ENCODE measurements at places on chromosomes 5 and 9.

DNA sequence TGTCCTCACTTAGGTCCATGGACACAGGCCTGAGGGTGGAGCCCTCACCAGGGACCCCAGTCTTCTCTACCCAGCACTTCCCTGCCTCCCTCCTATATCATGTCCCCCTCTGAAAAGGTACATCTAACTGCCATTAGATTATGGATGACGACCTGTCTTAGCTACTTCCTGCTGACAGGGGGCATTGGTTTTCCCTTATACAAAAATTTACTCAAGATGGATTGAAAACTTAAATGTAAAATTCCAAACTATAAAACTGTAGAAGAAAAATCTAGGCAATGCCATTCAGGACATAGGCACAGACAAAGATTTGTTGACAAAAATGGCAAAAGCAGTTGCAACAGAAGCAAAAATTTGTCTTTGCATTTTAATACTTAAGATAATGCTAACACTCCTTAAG is 623.2 kb upstream of the FAM174A start:
- DNase-seq = no peak

DNA sequence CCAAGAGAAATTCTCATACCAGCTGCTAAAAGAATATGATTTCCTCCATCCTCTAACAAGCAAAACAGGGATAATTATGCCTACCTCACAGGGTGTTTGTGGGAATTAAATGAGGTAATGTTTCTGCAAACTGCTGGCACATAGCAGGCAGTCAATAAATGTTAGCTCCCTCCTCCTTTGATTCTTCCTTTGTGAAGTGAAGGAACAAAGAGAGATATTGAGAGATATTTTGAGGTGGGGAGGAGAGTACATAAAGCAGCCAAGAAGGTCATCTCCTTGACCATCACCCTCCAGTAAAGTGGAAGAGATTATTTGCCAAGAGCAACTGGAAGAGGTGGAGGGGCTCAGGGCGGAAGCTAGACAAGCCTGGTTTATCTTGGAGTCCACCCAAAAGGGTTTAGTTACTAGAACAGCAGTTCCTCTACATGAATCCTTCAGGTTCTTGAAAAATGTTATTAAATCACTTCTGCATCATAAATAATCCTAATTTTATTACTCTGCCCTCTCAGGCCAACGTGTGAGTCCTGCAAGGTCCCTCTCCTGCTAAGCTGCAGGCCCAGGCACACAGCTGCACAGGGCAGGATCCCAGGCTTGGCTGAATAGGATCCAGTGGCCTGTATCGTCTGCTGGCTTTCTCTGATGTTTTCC is 35.0 kb upstream of the TLE1 start:
- peak; percentile 7 for DNase-seq

- no peak for DNase-seq
Observed at GRCh38 chr9:17019398-17019797, 115.4 kb upstream of the CNTLN start.

DNA sequence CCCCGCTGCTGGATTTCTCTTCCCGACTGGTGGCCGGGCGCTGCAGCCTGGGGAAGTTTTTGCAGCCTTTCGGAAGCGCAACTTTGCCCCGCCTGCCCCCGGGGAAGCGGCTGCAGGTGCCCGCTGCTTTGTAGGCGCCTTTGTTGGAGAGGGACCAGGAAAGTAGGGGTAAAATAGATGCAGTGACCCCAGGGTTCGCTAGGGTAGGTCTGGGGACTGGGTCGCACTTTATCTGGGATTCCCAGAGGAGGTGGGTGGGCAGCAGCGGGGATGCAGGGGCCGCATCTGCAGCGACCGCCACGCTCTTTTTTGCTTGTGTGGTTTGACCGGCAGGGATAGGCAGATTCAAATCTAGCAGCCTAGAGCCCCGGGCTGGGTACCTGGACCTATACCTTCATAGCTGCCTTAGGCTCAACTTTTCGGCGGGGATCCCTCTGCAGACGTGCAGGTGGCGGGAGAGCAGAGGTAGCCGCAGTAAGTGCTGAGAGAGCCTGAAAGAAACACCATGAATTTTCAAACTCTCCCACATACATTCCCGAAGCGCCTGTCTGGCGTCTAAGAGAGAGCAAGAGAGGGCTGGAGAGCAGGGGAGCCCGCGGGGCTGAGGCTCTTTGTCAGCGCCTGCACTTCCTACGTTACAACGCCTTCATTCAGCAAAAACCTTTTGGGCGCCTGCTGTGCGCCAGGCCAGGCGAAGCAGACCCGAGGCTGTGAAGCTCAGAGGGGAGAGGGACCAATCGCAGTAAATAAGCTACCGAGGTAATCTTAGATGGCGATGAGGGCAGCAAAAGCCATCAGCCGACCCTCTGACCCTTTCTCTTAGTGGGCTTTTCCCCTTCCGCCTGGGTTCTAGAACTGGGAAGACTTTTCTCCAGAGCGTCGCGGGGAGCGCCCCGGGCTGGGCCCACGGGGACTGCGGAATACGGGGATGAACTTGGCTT is 642 bp downstream of the SV2C start:
- no peak for DNase-seq

DNA sequence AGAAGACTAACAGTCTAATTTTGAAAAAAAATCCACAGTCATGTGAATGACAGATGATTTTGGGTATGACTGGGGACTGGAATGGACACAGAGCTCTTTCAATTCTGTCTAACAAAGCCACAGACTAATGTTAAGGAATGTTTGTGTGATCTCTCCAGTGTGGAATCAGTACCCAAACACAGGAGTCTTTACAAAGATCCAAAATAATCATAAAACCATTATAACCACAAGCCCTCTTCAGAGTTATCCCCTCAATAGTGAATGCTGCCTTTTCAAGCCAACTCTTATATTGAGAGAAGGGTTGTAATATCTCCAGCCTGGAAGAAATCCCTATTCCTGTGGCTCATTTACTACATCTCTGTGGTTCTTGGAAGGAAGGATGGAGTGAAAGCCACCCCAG is 552.0 kb upstream of the CLINT1 start:
- peak; percentile 70 for DNase-seq

- no peak for DNase-seq
Observed at GRCh38 chr9:119250730-119251129, 118.5 kb downstream of the BRINP1 start.

DNA sequence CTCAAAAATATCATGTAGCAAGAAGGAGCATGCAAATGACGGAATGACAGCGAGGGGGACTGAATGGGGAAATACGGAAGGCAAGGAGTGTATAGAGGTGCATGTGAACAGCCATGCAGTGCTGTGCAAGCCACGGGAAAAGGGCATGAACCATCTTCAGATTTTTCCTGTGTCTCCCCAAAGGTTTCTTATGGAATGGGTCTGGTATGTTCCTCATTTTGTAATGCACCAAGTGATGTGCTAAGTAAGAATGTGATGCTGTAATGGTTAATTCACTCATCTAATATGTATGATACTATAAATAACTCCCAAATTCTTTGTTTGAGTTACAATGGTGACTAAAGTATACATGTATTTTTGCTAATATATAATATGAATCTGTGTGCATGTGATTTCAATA is 99.0 kb upstream of the DAB2 start:
- peak; percentile 89 for DNase-seq

GRCh38 chr9:120736881-120737280 is 22.6 kb upstream of the MEGF9 start:
- DNase-seq = no peak

DNA sequence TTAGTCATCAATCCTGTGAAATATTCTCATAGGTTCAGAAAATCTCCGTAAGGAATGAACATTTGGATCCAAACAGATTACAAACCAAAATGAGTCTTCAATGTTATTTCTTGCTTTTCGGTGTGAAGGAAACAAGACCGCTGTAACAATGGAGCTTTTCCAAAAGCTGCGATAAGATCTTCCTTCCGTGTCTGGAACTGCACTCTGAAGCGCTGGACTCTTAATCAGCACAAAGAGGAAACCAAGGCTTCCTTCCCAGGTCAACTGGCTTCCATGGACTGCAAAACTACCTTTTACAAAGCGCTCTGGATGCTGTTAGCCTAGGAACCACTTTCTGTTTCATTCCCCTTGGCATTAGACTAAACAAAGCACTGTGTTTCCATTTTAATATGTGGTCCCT is 137.9 kb upstream of the BASP1 start:
- no peak for DNase-seq

DNA sequence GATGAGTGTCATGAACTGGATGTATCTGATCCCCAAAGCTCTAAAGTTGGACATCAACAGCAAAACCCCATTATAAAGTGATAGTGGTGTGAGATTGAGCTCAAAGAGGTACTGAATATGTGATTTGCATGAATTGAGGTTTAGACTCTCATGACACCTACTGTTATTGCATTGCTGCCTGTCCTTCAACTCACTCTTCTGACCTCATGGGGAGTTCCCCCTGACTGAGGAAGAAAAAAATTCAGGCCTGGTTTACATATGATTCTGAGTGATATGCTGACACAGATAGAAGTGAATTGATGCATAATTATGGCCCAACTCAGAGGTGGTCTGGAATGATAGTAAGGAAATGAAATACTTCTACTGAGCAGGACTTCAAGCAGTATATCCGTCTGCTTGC is 76.2 kb upstream of the CHD1 start:
- no peak for DNase-seq

DNA sequence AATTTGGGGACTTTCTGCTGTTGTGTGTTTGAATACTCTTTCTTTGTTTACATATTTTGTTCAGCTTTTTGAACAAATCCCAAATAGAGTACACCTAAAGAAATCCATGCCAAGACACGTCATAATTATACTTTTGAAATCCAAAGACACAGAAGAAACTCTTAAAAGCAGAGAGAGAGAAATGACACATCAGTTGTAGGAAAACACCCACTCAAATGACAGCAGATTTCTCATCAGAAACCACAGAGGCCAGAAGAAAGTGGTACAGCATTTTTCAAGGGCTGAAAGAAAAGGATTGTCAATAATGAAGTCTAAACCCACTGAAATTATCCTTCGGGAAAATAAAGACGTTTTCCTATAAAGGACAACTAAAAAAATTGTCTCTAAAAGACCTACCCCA is 378.6 kb downstream of the GADD45G start:
- no peak for DNase-seq

DNA sequence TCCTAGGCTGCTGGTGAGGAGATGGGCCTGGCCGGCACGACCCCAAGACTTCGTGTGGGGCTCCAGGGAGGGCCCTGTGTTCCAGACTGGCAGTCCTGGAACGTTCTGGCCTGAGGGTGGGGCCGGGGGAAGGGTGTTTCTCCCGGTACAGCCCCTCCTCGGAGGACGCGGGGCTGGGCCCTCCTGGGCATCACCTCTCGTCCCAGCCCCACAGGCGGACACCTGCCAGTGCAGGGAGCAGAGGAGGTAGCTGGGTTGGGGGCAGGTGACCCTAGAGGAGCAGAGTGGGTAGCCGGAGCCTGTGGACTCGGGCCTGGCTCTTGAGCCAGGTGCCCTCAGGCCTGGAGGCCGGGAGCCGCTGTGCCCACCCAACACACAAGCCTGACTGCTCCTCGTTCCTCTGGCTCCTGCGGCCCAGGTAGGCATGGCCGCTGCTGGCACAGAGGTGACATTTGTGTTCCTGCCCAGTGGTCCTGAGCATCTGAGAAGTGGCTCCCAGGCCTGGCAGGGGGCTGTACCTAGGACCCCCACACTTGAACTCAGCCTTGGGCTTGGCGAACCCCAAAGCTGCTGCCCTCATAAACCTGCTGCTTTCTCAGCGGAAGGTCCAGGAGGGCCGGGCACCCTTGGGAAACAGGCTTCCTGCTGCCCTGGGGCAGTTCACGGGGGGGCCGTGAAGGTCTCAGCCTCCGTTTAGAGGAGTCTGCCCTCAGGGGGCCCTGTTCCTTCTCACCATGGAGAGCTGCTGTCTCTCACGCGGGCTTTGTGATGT is 817 bp downstream of the SLC6A19 start:
- no peak for DNase-seq

DNA sequence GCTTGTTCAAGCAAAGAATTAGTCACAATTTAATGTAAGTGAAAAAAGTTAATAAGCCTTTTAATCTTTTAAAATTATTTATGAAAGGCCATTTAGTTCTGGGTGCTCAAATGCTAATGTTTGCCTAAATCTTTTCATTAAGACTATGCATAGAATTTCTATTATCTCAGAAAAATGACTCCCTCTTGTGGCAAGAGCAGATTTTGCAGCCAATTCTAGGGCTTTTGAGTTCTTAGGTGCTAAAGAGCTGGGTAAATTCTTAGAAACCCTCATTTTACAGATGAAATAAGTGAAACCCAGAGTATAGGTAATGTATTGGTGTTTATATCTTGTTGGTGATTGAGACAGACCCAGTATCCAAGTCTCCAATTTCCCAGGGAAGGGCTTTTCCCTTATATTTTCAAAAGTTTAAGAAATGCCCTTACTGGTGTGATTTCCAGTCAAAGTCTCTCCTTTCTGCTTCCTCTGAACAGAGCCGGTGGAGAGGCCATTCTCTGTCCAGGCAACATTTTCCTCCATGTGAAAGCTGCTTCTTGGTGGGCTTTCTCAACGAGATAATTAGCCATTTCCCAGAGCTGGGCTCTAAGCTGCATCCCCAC is 24.1 kb upstream of the PCSK5 start:
- peak; percentile 49 for DNase-seq

GRCh38 chr5:39761199-39761950 is 336.6 kb upstream of the DAB2 start:
- DNase-seq = no peak

GRCh38 chr5:59035681-59036080 is 452.8 kb downstream of the RAB3C start:
- no peak for DNase-seq

DNA sequence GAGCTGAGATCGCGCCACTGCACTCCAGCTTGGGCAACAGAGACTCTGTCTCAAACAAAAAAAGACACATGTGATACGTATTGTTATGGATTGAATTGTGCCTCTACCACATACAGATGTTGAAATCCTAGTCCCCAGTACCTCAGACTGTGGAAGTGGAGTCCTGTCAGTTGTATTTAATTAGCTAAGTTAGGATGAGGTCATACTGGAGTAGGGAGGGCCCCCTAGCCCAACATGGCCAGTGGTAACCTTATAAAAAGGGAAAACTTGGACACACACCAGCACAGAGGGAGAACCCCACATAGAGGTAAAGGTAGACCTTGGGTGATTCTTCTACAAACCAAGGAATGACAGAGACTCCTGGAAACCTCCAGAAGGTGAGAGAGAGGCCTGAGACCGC is 119.8 kb downstream of the GADD45G start:
- DNase-seq = no peak

DNA sequence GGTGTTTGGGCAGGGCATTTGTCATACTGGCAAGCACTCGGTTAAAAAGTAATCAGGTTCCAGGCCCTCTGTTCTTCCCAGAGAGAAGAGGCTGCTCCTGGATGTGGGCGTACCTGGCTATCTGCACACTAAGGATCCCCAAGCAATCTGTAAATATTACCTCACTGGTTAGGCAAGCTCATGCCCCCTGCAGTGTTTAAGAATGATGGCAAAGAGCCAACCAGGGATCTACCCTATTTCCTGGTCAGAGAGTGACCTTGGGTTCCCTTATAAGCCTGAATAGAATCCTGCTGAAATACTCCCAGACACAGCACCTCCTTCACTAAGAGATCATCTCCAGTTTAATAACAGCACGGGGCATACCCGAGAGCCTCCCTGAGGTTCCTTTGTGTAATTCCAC is 181.2 kb downstream of the PIK3R1 start:
- no peak for DNase-seq

GRCh38 chr5:96177303-96177869 is 215.7 kb upstream of the ELL2 start:
- DNase-seq = peak; percentile 90

All from fibroblast of skin of right quadriceps (primary cell).